Natural killer cell treated with Interleukin-12 subunit alpha and Interleukin-12 subunit beta and Interleukin-15 and Interleukin-18, amount 100 ng/mL, for 72 hours (primary cell): ENCODE measurements at places on chromosomes 13 and 19. TPM values are rescaled to one million over a fixed set of nuclear protein-coding genes. Genes with fewer than 3 reads are reported as not detected.

GTPBP3 gene
- 31.6 TPM for total RNA-seq

GPR4 gene
- total RNA-seq = 0.24 TPM

DNA sequence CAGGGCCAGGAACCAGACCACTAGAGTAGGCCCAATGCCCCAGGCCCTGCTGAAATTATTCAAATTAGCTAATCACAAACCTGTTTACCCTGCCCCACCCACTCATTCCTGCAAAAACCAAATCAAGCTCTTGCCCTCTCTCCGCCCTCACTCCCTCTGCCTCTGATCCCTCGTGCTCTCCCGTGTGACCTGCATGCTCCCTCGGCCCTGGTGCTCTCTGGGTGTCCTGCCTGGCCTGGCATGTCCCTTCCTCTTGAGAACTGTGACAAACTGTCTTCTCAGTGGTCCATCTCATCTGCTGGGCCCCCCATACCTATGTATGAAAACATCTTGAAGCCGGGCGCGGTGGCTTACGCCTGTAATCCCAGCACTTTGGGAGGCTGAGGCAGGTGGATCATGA, 12.2 kb upstream of the TTYH1 start:
- DNase-seq = no peak

- no peak for DNase-seq
Observed at GRCh38 chr13:66821551-66821950, 408.6 kb downstream of the PCDH9 start.

- DNase-seq = no peak
Observed at GRCh38 chr19:15452111-15453047, 2.6 kb upstream of the WIZ start.

DNA sequence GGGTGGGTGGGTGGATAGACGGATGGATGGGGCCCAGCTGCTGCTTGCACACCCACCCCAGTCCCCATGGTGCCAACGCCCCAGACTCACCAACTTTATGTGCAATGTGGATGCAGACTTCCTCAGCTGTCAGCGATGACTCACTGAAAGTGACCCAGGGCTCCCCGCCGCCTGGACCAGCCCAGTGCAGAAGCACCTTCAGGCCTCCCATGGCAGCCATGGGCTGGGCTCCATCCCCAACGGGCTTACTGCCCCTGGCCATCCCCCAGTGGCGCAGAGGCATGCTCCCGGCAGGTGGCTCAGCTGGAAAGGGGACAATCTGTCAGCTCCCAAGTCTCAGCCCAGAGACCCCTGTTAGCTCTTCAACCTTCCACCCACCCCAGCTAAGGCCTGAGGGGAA, 2.2 kb downstream of the TYK2 start:
- DNase-seq = no peak

DNA sequence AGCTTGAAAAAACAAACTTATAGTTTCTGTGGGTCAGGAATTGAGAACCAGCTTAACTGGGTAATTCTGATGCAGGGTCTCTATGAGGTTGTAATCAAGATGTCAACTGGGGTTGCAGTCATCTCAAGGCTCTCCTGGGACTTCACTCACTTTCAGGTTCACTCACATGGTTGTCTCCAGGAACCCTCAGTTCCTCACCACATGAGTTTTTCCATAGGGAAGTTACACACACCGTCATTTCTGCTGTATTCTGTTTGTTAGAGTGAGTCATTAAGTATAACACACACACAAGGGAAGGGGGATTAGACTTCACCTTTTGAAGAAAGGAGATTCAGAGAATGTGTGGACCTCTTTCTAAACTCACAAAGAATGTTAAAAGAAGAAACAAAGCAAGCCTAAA, 34.9 kb upstream of the MLNR start:
- DNase-seq = no peak

DNA sequence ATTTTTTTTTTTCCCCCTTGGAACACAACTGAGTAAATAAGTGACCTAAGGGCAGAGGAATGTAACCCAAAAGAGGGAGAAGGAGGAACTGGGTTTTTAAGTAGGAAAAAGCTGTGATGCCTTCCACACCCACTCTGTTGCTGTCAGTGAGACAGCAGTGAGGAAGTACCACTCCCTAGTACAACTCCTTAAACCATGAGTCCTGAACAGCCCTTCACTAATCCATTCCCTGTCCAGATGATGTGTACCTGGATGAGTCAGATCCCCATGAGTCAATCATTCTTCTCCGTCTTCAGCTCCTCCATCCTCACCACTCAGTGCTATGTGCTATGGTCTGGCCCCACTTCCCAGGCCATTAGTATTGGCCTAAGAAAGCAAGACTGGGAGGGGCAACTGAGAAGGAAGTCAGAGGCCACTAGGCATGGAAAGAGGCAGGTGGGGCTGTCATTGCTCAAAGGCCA, 12.9 kb upstream of the CXCL17 start:
- DNase-seq = no peak

DNA sequence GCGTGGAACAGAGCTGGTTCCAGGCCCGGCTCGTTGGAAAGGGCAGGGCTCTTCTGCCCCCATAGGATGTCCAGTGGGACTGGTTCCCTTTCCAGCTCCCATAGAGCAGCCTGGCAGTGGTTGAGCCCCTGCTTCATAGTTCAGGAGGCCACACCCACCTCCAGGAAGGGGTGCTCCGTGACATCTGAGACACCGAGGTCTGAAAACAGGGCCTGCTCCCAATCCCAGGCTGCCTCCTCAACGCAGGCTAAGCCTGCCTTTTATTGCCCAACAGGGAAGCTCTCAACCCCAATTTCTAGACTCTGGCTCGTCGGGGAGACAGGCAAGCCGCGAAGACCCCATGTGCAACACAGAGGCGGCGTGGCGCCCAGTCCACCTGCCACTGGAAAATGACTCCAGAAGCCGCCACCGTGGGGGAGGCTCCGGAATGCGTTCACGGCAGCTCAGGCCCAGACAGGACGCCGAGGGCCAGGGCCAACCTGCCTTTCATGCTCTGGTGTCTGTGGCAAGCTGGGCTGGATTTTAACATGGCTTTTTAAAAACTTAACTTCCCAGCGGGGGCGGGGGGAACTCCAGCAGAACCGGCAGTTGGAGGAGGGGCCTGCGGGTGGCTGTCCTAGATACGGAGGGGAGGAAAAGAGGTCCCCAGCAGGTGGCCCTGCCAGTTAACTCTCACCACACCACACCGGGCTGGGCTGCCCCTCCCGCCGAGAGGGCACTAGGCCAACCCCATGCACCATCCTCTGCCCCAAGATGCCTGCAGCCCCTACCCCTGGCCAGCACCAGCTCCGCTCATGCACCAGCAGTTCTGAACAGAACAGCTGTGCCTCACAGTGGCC, 17.9 kb upstream of the TINCR start:
- DNase-seq = no peak

GRCh38 chr19:31518216-31519020, 169.2 kb upstream of the TSHZ3 start:
- DNase-seq = no peak

- DNase-seq = no peak
Observed at GRCh38 chr13:37209621-37210580, 104.4 kb upstream of the CSNK1A1L start.

DNA sequence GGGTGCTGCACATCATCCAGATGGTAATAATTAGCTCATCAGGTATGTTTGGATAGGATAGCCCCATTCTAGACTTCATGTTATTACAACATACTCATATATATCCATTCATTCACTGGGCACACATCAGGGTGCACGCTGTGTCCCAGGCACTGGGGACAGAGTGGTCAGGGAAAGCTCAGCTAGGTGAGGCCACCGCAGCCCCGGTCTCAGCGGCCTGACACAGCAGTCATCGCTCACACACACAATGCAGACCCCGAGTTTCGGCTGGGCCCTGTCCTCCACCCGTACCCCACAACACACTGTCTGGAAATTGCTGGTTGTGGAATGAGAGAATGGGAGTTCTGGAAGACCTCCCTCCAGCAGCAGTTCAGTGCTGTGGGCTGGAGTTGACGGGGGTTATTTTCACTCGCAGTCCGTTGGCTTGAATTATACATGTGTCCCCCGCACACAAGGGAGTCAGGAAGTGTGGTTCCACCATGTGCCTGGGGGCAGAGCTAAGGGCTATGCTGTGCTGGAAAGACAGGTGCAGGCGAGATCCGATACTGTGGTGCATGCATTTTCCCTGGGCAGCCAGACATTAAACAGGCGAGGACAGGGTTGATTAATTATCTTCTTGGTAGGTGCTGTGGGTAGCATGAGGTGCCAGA, 257.6 kb downstream of the TEX29 start:
- DNase-seq = no peak
